ENCODE measurements at places on chromosomes 5 and 9.

GRCh38 chr5:123033157-123033671 is 3.3 kb downstream of the PPIC start:
- no peak for DNase-seq

GRCh38 chr9:93669958-93670207 is 93.5 kb downstream of the PHF2 start:
- peak; percentile 0 for DNase-seq

DNA sequence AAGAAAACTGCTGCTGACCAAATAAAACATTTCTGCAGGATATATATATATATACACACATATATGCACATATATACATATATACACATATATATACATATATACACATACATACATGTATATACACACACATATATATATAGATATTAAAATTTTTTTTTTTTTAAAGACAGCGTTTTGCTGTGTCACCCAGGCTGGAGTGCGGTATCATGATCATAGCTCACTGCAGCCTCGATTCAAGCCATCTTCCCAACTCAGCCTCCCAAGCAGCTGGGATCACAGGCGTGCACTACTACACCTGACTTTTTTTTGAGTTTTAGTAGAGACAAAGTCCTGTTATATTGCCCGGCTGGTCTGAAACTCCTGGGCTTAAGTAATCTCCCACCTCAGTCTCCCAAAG is 2.7 kb downstream of the MRPL22 start:
- no peak for DNase-seq

DNA sequence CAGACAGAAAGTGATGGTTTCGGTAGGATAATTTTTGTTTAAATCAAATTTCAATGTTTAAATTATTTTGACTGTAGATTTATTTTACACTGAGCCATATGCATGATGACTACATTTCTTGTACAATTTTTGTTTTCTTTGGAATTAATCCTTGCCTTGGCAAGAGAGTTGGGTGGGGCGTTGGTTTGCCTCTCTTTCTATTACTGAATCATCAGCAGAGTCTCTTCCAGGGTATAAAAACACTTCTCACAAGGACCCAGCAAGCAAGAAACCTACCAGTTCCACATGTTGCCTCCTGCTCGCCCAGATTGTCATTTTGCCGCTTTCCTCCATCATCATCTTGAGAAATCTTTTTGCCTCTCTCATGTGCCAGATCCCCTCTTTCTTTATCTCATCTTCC is 455.0 kb upstream of the DMAC1 start:
- no peak for DNase-seq

DNA sequence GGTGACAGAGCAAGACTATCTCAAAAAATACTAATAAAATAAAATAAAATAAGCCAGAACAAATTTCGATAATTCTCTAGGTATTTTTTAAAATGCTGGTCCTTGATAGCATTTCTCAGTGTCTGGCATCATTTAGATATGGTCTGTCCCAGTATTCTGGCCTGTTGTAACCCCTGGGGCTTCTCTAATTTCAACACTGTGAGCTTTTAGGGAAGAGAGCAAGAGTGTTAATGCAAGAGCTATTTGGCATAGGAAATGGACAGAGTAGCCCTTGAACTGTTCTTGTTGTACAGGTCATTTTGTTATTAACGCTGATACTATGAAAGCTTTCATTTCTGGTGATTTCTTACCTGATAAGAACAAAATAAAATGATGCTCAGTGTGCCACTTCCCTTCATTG is 112.2 kb upstream of the ZNF608 start:
- no peak for DNase-seq

DNA sequence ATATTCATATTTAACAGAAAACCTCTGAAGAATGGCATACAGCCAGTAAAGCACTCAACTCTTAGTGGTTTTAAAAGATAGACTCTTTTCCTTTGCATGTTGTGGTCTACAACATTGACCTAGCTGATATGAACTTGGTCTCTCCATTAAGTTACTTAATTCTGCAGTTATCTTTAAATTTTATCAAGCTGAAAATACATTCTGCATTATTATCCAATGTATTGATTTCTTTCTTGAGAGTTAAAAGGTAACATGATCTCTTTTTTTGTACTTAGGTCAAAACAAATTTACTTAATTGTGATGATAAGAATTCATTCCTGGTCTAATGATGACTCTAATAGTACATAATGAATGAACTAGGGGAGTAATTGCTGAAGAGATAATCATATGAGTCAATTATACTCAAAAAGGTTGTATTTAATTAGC is 132.9 kb downstream of the STARD4 start:
- no peak for DNase-seq

GRCh38 chr5:96522635-96523355 is 89.7 kb upstream of the PCSK1 start:
- DNase-seq, result no peak

DNA sequence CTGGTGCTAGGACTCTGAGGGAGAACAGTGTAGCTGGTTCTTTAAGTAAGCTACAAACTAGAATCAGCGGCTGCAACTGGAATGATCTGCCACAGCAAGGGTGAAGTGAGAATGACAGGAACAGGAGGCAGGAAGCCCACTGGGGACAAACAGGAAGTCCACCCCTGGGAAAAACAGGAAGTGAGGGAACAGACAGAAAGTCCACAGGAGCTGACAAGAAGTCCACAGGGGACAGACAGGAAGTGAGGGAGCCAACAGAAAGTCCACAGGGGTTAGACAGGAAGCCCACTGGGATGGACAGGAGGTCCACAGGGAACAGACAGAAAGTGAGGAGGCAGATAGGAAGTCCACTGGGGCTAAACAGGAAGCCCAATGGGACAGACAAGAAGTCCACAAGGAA is 15.5 kb downstream of the ADAMTS16 start:
- DNase-seq, result no peak

DNA sequence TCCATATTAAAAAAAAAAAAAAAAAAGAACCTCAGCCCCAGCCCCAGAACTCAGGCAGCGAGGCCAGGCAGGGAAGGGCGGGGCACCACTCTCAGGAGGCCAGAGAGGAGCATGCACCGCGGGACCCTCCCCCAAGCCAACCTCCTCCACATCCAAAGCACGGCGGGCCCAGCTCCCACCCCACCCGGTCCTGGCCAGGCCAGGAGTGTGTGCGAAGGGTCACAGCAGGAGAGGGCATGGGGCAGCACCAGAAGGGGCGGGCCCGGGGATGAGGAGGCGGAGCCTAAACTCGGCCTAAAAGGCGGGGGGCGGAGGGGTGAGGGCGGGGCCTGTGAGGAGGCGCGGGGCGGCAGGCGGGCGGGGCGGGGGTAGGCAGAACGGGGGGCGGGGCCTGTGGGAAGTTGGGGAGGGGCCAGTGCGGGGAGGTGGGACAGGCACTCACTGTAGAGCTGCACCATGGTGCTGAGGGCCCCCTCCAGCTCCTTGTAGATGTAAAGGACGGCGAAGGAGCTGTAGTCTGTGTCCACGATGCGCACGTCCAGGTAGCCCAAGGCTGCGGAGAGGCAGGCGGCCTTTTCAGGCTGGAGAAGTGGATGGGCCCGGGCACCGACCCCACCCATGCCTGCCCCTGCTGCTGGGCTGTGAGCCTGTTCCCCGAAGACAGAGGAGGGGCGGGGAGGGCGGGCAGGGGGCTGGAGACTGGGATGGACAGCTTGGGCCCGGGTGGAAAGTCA is 1.2 kb downstream of the LCN15 start:
- no peak for DNase-seq

GRCh38 chr9:37921168-37921510 is 17.2 kb upstream of the SLC25A51 start:
- DNase-seq, result no peak

DNA sequence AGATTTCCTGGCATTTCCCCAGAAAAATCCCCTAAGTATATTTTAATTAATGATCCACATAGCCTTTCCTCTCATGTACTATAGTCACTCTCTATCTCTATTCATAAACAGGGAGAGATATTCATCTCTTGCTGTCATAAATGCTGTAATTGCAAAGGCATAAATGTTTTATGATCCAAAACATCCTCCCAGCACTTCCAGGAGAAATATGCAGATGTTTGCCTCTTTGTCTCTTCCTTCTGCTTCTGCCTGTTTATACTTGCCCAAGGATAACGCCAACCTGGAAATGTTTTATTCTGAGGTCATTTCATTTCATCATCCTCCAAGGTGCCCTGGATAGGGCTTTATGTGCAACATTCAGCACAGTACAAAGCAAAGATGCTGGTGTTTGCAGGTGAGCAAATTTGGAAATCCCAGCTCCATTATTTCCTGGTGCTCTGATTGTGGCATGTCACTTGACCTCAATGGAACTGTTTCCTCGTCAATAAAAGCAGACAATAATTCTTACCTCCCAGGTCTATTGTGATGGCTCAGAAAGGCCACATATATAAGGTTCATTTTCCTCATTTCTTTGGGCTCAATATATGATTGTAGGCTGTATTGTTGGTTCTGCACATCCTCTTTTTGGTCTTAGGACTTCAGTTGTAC is 6.9 kb downstream of the TNFSF15 start:
- DNase-seq, result no peak

DNA sequence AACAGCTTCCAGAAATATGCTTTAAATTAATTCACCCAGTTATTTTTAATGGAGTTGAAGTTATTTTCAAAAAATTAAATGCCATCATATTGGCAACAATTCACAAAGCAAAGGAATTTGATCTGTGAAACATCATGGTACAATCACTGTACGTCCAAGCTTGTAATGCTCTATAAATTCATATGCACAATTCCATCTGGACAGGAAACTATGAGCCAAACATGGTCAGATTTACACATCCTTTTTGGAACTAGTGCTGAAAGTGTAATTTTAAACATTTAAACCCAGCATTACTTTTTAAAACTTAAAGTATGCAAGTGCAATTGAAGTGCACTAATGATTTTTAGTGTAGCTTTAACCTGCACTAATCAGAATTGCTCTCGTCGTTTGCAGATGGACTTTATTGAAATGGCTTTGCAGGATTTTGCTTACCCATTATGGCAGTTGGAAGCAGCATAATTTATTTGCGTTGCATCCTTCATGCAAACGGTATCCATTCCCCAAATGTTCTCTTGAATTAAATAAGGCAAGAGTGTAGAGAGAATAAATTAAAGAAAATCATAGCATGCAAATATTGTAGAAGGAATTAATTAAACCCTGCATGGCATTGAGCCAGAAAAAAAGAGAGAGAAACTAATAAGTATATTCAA is 21.0 kb upstream of the OR13F1 start:
- DNase-seq, result no peak

GRCh38 chr9:88388886-88389605 is 802 bp downstream of the SPIN1 start:
- peak; percentile 6 for DNase-seq

- no peak for DNase-seq
Observed at GRCh38 chr9:21543187-21543586, 61.1 kb upstream of the IFNE start.

DNA sequence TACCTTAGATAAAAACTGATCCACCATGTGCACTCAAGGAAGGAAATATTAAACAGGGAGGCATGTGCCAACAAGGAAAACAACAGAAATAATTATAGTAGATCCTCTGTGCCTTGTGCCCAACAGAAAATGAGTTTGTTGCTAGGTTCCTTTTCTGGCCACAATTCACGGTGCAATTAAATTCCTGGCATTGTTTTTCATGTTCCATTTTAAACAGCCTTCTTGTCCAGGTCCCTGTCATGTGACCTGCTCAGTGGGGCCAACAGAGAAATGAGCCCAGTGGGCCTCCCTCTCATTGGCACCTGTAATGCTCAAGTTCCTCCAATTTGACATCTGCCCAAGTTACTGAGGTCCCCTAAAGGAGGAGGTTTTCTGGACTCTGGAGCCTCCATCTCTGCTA is 56.5 kb downstream of the SPOCK1 start:
- no peak for DNase-seq

- no peak for DNase-seq
Observed at GRCh38 chr9:71004196-71004595, 117.2 kb downstream of the TRPM3 start.

- no peak for DNase-seq
Observed at GRCh38 chr9:121885345-121885901, 207.7 kb downstream of the TTLL11 start.

GRCh38 chr5:177232761-177233160 is 70.8 kb downstream of the RAB24 start:
- DNase-seq, result no peak

DNA sequence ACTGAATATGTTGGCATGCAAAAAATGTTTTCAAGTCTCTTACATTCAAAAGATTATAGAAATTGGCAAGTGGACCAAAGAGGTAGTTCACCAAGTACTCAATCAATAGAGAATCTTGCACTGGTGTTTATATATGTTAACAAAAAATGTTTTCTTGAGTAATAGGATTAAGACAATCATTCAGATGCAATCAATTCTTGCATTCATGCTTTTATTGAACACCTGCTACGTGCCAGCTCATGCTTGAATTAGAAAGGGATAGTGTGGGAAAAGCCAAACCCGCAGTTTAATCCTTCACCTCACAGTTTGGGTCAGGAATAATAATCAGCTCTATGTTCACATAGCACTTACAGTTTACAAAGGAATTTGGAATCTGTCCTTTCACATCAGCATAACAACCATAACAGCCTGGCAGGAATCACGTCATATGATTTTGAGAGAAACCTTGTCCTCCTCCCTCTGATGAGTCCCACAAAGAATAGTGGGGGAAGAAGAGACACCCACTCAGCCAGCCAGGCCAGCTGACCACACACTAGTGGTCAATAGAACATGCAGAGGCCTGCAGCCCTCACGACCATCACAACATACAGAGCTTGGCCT is 36.8 kb upstream of the FRRS1L start:
- DNase-seq, result no peak

DNA sequence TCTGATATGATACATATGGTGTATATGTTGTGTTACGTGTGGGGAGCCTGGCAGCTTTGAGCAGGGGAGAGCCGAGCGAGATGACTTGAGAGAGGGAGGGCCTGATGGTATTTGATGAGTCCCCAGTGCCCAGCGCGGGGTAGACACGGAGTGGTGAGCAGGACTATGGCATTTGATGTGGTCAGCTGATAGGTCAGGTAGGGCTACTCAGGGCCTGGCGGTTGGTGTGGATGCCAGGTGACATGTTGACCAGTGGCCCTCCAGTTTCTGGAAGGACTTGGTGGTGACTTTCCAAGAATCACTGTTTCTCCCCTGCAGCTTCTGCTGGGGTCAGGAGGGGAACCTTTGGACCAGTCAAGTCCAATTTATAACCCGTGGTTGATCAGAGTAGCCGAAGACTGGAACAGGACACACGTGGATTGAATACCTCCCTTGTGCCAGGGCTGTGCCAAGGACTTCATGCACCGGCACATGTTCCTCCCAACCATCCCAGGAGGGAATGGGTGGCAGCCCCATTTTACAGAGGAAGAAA is 148.8 kb downstream of the RGS3 start:
- DNase-seq, result no peak

GRCh38 chr5:82886911-82887310 is 190.3 kb downstream of the TMEM167A start:
- no peak for DNase-seq

DNA sequence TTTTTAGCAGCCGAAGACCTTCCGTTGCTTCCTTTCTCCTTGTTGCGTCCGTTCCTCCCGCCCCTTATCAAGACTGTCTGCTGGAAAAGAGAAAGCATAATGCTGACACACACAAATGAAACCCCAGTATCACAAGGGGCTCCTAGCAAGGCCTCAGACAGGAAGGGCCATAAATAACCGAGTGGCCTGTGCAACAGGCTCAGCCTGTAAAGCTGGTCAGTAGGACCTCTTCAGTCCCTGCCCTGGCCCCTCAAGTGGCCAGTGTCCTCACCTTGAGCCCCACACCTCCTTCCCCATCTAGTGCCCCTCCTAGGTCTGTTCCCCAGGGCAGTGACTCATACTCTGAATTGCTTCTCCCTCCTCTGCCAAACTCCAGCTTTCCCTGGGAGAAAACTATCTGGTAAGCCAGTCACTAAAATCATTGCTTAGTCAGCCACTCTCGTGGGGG is 174.6 kb upstream of the IL12B start:
- no peak for DNase-seq

- no peak for DNase-seq
Observed at GRCh38 chr5:141889282-141889871, 11.2 kb upstream of the PCDH1 start.

All from stimulated activated CD4-positive, alpha-beta T cell treated with anti-CD3 and anti-CD28 coated beads, Interleukin-15, amount 100 ng/mL, for 1 hour (primary cell).